CD4-positive, alpha-beta T cell treated with Interleukin-6 for 4 hours (primary cell): ENCODE measurements at places on chromosomes 3 and 15.

DNA sequence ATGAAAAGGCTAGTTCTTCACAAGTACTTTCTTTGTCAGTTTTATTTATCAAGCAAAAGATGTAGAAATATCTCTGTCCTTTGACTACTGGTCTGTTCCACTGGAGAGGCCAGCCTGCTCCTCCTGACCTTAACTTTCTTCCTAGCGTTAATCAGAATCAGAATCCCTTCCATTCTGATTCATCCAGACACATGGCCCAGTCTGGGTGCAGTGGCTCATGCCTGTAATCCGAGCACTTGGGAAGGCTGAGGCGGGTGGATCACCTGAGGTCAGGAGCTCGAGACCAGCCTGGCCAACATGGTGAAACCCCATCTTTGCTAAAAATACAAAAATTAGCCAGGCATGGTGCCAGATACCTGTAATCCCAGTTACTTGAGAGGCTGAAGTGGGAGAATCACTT, 32.0 kb upstream of the MANF start:
- DNase-seq = no peak

DNA sequence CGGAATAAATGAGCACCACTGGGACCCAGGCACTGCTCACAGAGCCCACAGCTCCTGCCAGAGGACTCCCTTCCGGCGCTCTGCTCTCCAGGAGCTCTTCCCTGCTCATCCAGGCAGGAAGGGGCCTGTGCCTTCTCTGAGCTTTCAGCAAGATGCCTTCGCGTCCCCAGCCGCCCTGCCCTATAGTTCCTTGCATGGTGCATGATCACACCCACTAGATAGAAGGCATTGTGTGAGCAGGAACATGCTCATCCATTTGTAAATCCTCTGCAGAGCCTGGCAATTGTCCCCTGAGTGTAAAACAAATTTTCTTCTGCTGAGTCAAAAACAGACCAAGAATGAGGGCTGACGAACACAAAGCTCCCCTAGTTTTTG, 181.6 kb downstream of the MEGF11 start:
- no peak for DNase-seq

DNA sequence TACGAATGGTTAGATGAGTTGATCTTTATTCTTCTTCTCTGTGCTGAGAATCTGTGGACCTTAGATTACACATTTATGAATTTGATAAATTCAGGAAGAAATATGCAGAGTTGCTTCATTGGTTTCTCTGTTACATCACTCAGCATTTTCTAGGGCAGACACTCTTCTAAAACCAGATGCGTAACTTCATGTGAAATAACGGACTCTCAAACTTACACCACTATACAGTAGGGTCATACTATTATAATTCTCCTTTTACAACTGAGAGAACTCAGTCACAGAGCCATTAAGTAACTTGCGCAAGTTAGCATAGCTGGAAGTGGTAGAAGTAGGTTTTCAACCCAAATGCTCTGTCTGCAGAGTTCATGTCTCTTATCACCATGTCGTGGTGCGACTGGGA, 5.7 kb downstream of the TMEM207 start:
- no peak for DNase-seq

GRCh38 chr3:106965307-106965706, 411.9 kb upstream of the CCDC54 start:
- no peak for DNase-seq

DNA sequence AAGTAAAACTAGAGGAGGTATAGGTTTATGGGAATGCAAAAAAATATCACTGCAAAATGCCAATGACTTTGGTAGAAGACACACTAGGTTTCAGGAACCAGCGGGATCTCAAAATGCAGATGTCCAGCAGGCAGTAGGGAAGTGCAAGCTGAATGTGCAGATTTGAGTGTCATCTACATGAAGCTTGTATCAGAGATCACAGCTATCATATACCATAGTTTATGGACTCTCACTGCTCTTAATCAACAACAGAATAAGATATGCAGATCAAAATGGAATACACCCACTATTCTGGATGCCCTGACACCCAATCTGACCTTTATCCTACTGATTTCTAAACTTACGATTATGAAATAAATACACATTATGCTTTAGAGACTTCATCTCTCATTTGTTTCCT, 27.7 kb downstream of the TMCC1 start:
- no peak for DNase-seq

DNA sequence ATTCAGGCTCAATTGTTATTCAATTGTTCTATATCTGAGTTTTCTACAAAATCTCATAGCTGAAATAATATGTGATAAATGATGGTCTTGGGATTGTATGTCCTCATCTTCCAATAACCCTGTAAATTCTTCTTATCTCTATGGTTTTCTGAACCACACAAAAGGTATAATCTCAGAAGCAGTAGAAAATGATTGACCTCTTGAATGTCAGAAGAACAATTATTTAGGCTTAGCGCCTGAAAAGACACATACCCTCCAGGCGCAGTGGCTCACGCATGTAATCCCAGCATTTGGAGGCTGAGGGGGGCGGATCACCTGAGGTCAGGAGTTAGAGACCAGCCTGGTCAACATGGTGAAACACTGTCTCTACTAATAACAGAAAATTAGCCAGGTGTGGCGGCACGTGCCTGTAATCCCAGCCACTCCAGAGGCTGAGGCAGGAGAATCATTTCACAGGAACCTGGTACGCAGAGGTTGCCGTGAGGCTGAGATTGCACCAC, 288.0 kb upstream of the TBC1D5 start:
- DNase-seq = no peak

GRCh38 chr3:62919784-62920465, 44.7 kb upstream of the CADPS start:
- DNase-seq = no peak

DNA sequence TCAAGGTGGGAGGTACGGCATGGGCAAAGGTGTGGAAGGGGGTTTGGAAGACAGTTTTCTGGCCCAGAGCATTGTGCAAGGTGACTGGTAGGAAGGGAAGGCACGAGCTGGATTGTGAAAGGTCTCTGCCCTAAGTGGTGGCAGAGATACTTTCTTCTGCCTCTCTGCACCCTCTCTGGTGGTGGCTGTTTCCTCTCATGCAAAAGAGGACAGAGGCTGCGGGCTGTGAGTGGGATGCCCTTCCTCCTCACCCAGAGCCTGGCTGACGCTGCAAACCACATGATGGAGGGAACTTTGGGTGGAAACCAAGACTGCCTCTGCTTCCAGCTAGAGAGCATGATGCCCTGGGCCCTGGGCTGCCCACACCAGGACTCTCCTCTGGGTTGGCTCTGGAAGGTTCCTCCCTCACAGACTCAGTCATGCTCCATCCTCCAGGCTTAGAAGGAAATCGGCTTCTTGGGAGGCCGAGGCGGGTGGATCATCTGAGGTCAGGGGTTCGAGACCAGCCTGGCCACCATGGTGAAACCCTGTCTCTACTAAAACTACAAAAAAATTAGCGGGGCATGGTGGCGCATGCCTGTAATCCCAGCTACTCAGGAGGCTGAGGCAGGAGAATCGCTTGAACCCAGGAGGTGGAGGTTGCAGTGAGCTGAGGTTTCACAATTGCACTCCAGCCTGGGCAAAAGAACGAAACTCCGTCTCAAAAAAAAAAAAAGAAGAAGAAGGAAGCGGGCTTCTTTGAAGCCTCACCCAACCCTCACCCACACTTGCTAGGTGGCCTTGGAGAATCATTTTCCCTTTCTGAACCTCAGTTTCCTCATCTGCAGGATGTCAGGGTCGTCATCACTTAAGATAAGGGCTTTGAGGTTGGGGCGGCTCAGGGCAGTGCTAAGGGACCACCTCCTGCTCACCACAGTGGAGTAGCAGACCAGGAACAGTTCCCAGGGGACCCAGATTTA, 8.3 kb downstream of the PSTPIP1 start:
- DNase-seq = peak; percentile 79

GRCh38 chr15:41523097-41523496, 9.5 kb upstream of the LTK start:
- DNase-seq = no peak

DNA sequence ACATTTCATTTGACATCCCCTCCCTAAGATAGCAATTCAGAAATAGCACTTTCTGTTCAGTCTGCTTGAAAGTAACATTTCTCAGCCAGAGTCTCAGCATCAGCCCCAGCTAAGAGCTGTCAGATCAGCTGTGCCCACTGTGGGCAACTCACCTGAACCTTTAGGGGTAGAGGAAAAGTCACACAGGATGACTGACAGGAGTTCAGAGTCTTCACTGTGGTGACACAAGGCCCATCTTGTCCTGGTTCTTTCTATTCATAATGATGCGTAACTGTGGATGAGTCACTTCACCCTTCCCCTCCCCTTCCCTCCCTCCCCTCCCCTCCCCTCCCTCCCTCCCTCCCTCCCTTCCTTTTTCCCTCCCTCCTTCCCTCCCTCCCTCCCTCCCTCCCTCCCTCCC, 96.1 kb upstream of the RASGRP1 start:
- peak; percentile 63 for DNase-seq

GRCh38 chr15:77482570-77482969, 61.9 kb downstream of the HMG20A start:
- no peak for DNase-seq

GRCh38 chr3:38646630-38647029, 2.9 kb downstream of the SCN5A start:
- DNase-seq = peak; percentile 33

DNA sequence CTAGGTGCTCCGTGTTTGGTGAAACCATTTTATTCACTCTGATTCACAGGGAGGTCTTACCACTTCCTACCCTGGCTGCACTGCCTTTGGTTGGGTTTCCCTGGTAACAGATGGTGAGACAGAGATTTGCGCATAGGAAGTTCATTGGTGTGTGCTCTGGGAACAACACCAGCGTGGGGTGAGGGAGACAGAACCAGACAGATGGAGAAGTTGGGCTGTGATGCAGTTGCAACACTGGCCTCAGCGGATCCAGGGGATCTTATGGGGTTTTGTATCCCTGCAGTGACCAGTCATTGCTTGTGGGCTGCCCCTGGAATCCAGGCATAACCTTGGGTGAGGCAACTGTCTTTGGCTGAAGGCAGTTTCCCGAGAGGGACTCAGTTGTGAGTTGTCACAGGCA, 12.5 kb upstream of the IL16 start:
- DNase-seq = no peak

- no peak for DNase-seq
These were observed 11.3 kb downstream of the STAB1 start for GRCh38 chr3:52506266-52506966.

DNA sequence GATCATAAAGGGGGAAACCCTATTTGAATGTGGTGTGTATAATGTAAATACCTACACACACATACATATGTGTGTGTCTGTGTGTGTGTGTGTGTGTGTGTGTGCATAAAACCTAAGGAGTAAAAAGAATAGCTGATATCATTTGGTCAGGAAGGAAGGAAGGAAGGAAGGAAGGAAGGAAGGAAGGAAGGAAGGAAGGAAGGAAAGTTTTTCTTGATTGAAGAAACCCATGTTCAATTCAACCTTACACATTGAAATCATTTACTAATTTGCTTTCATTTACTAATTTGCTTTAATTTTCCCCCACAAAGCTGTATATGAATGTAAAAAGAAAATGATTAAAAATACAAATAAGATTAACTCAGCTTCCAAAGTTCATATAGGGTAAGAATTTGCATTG, 386.6 kb downstream of the ROBO2 start:
- DNase-seq = no peak

DNA sequence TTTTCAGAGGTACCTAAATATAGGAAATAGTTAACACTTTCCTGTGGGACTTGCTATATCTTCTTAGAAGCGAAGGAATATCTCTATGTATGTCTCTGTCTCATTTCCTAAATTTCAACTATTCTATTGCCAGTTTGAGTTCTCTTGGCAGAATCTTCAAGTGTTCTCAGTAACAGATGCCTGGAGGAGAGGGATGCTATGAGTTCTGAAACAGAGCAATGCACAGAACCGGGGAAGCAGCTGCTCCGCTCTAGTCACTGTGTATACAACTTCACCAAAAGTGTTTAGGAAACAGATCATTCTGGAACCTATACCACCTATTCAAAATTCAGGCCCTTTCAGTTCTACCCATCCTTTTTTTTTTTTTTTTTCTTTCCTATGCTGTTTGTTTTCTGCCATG, 144.6 kb downstream of the RORA start:
- DNase-seq = no peak

DNA sequence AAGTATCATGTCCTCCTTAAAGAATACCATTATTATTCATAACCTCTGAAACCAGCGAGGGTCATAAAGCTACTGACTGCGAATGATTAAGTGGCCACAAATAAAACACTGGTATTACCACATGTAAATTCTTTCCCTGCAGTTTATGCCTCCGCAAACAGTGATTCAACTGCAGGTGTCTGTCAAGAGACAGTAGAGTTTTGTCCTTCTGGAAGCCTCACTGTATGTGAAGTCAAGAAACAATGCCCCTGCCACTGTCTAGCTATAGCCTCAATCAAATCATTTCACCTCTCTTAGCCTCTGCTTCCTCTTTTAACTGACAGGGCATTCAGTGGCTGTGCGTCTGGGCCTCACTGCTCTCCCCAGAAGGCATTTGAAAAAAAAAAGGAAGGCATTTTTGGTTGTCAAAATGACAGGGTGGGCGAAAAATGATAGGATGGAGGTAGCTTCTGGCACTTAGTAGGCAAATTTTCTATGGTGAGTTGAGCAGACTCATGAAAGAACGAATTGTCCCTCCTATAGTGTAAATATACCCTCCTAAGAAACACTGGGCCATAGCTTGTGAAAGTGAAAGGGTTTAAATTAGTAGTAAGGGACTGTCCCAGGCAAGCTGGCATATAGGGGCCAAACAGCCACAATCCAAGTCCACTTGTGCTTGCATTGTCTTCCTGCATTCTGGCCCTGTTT, 66.7 kb downstream of the FILIP1L start:
- no peak for DNase-seq

GRCh38 chr15:98001663-98002194, 41.2 kb downstream of the ARRDC4 start:
- no peak for DNase-seq

DNA sequence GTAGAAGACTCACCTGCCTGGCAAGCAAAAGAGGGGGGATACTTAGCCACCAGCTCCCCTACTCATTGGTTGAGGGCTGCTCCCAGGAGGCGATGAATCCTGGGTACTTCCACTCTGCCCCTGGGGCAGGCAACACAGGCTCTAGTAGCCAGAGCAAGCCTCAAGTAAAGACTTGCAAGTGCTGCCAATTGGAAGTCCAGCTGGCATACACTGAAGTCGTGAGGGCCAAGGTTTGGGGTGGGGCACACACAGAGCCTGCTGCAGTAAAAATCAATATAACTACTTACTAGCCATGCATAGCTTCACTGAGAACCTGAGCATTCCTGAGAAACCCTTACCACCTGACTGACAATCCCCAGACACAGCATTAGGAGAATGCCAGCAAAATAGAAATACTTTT, 123.0 kb upstream of the EIF1B start:
- DNase-seq = no peak

DNA sequence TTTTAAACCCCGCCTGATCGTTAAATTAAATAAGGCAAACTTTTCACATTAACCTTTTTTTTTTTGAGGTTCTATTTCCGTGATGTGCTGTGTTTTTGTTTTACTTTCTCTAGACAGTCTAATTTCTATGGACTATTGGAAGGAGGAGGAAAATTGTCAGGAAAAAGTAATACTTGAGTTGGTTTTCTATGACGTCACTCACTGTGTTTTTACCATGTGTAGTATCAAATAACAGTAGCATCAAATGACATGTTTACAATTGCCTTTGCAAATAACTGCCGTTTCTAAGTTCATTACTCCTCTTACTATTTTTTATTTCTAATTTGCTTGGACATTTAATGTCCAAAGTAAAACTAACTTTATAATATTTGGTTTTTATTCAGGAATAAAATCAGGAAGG, 32.3 kb downstream of the MYO1E start:
- DNase-seq = no peak

- DNase-seq = no peak
These were observed 37.3 kb downstream of the FSD2 start for GRCh38 chr15:82768414-82769054.
